ENCODE measurements at places on chromosomes 2 and 18.

DNA sequence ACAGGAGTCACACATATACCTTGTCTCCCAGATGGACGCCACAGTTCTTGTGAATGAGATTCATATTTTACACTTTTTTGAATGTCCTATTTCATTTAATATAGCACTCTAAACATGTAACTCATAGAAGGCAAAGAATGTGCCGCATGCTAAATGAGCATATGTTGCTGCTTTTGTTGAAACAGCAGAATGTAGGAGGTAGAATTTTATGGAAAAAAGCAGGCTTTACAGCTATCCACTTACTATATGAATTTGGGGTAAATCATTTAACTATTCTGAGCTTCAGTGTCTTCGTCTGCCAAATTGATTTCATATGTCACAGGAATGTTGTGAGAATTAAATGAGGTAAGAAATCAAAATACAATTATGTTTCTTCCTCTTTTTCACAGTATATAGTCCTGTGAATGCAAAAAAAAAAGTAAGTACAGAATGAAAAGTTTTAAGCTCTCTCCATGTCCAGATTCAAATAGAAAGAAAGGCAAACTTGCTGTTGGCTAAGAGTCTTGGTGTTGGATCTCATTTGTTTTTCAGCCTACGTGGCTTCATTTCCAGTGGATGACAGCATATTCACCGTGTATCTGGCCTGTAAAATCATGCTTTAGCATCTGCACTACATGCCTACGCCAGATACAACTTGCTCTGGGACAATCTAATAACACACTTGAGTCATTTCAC lies 154.7 kb upstream of the CNTNAP5 start:
- no peak for DNase-seq

GRCh38 chr2:28233164-28233676 lies 159.4 kb upstream of the FOSL2 start:
- no peak for DNase-seq

DNA sequence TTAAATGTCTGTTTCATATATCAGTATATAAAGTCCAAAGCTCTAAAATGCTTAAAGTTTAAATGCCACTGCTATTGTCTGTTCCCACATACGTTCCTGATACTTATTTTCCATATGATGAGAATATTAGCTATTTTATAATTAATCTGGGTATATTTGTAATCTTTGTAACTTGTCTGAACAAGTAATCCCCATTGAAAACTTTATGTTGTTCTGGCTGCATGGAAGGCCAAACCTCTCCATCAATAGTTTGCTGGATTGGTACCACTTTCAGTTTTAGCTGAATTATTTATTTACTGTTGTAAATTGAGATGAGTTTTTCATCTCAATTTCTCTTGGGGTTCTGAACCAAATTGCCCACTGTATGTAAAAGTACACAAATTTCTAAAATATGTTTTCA lies 1.5 kb downstream of the MBD5 start:
- DNase-seq: no peak

GRCh38 chr18:31209041-31209440 lies 46.4 kb upstream of the DSC1 start:
- no peak for DNase-seq

DNA sequence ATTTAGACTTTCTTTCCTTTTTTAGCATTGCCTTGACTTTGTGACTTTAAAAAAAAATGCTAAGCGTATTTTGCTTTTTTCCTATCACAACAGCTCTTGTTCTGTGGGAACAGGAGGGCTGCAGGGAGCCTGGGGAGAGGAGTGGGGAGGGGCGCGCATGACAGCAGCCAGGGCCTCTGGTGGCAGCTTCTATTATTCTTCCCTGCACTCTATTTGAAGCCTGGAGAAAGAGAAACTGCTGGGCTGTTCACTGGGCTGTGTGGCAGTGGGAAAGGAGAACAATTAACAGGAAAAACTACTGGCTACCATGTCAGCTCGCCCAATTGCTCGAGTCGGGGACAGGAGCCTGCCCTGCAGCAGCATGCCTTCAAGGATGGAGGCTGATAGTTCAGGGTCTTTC lies 119.0 kb upstream of the ZBTB14 start:
- DNase-seq: no peak

GRCh38 chr2:43443282-43443681 lies 152.6 kb downstream of the THADA start:
- DNase-seq: no peak

DNA sequence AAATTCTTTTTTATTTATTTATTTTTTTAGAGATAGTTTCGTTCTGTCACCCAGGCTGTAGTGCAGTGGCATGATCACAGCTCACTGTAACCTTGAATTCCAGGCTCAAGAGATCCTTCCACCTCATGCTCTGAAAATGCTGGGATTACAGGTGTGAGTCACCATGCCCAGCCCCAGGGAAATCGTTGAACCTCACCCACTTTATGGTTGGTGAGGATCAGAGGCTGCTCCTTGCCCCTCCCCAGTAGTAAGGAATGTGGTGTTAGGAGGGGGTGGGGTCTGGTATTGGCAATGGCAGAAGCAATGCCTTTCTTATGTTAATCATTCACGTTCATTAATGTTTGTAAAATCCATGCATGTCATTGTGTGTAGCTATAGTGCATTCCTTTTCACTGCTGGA lies 161.9 kb downstream of the SUCLG1 start:
- no peak for DNase-seq
